Colonic mucosa (tissue), 4 donors: ENCODE measurements at places on chromosomes 12 and 14.

- no peak for DNase-seq
These were observed 148.6 kb upstream of the FOXN3 start for GRCh38 chr14:89565607-89566006.

DNA sequence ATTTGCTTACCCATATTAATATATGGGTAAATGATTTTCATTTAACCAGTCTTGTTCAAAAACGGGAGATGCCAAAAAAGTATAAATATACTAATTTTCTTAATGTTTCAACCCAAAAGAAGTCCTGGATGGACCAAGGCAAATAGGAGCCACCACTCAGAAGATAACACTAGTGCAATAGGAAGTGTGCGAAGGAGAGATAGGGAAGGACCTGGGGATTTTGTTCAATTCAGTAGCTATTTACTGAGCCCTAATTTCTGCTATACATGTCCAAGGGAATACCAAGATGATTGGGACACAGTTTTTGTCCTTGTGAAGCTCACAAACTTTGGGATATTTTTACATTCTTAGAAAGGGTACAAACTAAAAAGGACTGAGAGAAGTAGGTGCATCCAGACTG, 1.5 kb downstream of the CMAS start:
- no peak for DNase-seq

DNA sequence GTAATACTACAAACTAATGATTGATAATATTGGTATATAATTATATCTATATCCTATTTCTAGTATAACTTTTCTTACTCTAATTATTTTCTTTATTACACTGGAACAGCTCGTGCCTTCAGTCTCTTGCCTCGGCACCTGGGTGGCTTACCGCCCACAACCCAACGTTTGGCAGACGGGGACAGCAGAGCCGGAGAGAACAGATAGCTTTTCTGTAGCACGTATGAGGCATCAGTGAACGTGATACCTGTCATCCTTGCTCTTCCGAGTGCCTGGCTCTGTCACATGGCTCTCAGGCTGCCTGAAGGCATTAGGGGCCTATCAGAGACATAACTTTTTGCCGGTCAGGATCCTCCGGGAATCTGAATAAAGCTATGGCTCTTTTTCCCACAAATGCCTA, 5.5 kb downstream of the PUS1 start:
- no peak for DNase-seq

DNA sequence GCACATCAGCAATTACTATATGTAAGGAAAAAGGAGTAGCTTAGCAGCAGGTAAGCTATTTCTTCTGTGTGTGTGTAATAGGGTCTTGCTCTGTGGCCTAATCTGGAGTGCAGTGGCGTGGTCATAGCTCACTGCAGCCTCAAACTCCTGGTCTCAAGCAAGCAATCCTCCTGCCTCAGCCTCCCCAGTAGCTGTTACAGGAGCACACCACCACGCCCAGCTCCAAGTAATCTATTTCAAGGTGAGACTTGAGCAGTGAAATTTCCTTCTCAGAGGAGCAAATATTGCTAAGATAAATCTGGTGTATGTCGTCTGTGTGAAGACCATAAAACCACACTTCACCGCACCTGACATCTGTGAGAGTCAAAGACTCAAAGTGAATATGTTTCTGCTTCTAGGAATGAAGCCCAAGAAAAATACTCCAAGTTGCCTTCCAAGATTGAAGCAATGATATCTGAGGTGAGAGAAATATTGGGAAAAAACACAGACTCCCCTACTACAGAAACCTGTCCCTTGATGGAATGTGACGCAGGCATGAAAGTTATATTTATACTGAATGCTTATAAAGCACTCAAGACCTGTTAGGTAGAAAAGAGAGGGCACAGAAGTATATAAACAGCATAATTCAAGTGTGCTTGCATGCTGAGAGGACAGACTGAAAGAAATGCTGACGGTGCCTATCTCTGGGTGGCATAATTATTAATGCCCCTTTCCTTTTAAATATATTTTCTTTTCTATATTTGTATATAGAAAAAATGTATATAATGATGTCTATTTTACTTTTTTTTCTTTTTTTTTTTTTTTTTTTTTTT, 2.5 kb upstream of the SELPLG start:
- no peak for DNase-seq

GRCh38 chr12:55982319-55982936, 8.6 kb downstream of the RAB5B start:
- no peak for DNase-seq
